Head of caudate nucleus (tissue), 42 donors: ENCODE measurements at places on chromosomes 12 and 14.

GRCh38 chr12:58211211-58211610 lies 269.8 kb downstream of the ATP23 start:
- DNase-seq = no peak

DNA sequence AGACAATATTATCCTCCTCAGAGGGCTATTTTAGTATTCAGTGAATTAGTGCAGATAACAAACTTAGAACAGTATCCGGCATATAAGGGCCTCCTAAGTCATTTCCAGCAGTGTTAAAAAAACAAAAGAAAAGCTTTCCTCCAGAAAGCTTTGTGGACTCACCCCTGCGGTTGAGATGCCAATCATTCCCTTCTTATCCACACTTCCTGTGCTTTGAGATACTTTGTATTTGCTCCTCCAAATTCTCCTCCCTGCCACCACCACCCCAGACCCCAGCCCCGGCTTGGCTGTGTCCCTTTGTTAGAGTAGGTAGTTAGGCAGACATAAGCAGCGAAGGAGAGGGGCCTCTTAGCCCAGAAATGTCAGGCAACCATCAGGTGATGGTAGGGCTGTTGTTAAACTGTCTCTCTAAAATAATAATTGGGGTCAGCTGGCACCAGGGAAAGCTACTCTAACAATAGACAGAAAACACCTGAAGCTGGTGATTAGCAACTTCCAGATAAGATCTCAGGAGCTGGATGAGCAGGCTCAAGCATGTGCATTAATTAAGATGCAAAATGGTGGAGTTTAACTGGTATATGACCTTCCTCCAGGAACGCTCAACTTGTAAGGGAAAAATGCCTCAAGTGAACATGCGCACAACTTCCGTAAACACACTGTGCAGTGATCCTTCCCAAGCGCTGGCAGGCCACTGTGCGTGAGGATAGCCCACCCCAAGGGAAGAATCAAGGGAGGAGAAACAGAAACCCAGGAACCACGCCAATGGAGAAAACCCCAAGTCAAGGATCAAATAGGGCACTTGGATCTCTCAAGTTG lies 152.1 kb upstream of the EEA1 start:
- DNase-seq = no peak

- DNase-seq = peak; percentile 60
Observed at GRCh38 chr12:67482751-67483661, 165.5 kb upstream of the DYRK2 start.

DNA sequence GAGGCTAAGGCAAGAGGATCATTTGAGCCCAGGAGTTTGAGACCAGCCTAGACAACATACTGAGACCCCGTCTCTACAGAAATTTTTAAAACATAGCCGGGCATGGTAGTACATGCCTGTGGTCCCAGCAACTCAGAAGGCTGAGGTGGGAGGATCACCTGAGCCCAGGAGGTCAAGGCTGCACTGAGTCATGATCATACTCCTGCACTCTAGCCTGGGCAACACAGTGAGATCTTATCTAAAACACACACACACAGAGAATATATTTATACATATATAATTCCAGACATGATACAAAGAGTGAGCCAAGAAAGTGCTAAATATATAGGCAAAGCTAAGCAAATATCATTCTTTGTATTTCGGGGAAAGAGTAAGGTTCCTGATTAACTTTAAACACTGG lies 9.4 kb downstream of the ZFC3H1 start:
- no peak for DNase-seq

GRCh38 chr12:89648211-89648930 lies 60.3 kb downstream of the ATP2B1 start:
- DNase-seq = no peak

DNA sequence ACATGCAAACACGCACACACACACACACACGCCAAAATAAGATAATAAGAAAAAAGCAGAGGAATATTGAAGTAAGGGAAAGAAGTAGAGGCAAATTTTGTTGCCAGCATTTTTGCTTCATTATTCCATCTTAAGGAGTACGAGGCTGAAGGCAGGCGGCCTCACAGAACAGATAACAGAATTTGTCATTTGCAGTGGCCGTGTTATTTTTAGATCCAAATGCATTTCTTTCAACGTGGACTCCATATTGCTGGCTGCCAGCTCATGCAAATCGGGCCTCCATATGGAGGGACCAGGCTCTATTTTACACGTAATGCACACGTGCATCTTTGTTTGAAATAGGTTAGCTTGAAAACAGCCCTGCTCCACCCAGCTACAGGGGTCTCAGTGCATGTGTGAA lies 172.9 kb downstream of the RBM19 start:
- no peak for DNase-seq

DNA sequence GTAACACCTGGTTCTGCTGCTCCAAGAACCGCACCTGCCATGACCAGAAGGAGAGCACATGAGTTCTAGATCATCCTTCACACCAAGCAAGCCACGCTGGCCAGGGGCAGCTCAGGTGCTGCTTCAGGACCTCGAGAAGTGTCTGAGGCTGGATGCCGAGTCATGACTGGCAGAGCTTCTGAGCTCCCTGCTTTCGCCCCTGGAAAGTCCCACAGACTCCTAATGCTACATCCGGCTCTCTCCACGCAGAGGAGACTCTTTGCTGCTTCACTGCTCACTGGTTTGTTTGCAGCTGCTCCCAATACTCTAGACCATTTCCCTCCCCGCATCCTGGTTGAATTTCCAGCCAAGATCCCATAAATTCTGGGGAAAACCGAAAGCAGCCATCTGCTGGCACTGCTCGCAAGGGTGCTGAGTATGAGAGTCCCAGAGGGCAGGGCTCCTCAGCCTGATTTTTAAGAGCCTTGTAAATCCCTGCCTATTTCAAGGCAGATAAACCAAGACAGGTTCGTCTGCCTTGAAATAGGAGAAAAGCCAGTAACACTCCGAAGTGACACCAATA lies 1.4 kb downstream of the KRT2 start:
- DNase-seq = no peak

GRCh38 chr12:47912556-47912955 lies 7.8 kb upstream of the VDR start:
- DNase-seq = no peak
